ENCODE measurements at places on chromosomes 6 and 20.

GRCh38 chr20:40770564-40771307 lies 81.7 kb upstream of the MAFB start:
- no peak for DNase-seq

DNA sequence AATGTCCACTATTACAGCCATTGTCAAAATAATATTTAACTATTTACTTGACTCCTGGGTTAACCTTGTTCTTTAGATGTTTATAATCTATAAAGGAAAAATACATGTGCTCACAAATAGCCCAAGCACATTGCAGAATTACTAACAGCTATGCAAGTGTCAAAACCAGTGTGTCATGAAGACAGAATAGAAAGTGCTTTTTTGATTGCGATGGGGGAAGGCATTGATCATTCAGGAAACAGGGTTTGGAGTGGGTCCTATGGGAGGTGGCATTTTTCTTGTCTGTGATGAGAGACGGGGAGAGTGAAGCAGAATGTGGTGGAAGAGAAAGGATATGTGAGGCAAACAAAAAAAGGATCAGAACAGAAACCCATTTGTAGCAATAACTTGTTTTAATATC lies 1.0 kb upstream of the AGPAT4 start:
- DNase-seq = no peak

DNA sequence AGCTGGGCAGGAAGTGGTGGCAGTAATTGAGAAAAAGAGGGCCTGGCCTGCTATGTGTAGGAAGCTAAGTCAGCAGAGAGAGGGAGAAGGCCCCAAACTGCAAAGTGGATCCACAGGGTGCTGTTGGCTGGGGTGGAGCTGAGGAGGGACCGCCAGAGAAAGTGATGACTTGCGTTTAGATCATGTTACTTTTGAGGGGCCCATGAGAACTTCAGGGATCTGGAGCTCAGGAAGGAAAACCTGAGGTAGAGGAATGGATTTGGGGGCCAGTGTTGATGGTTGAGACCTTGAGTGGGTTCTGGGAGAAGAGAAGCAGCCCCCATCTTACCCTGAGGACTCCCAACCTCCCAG lies 155.5 kb downstream of the MRPL14 start:
- DNase-seq = no peak

GRCh38 chr6:12605888-12606345 lies 110.7 kb upstream of the PHACTR1 start:
- DNase-seq = no peak

DNA sequence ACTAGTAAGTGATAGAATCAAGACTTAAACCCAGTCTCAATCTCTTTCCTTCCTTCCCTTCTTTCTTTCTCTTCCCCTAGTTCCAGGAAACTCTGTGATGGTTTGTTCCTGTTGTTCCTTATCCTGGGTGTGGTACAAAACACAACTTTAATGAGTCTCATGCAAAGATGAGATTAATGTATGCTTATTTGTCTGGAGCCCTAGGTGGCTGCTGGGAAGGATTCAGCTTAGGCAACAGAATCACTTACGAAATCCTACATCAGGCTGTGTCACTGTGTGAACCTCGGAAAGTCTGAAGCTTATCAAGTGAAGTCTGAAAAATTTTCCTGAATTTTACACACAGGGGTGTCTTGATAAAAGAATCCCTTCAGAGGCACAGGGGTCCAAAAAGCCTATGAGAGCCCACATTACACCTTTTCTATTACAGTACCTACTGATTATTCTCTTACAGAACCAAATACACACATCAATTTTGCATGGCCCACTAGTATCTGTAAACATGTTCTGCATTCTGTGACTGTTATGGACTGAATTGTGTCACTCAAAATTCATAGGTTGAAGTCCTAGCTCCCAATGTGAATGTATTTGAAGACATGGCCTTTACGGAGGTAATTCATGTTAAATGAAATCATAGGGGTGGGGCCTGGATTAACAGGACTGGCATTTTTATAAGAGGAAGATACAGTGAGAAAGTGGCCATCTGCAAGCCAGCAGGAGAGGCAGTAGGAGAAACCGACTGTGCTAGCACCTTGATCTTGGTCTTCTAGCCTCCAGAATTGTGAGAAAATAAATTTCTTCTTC lies 144.7 kb downstream of the MYB start:
- no peak for DNase-seq

DNA sequence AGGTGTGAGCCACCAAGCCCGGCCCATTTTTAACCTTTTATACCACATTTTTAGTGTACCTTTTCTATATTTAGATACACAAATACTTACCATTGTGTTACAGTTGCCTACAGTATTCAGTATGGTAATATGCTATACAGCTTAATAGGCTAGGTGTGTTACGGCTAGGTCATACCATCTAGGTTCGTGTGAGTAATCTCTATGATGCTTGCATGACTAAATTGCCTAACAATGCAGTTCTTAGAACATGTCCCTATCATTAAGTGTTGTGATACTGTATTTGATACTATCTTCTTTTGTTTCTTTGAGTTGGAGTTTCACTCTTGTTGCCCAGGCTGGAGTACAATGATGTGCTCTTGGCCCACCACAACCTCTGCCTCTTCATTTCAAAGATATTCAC lies 387.7 kb upstream of the SASH1 start:
- no peak for DNase-seq

DNA sequence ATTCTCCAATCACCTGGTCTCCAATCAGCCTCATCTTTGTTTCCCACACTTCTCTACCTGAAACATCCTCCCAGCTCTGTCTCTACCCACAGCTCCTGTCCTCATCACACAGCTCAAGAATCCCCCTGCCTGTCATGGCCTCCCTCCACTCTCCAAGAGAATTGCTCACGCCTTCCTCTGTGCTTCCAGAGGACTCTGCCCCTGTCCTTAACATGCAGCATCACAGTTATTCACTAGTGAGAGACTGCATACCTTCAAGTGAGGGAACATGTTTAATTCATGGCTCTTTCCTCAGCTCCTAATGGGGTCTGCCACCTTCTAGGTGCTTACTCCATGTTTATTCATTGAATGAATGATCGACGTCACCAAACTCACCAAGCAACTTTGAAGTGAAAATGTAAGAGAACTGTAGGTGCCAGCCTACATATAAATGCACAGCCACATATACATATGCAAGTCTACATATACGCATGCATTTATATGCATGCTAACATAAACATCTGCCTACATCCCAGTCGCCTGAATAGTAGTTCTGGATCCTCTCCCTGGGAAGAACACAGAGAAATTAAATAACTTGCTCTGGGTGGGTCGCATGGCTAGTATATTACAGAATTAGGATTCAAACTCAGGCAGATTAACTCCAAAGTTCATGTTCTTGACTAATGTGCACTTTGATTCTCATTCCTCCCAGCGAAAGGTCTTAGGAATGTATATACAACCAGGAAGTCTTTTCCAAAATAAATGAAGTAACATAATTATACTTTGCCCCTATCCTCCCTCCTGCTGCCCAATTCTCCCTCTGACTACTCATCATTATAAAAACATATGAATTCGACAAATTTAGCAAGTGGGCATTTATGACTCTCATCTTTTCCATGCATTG lies 295.6 kb downstream of the MAFB start:
- no peak for DNase-seq

- DNase-seq = no peak
Measured at GRCh38 chr6:32522302-32523047, 7.6 kb downstream of the HLA-DRB5 start.

GRCh38 chr6:95169775-95170174 lies 407.6 kb upstream of the MANEA start:
- DNase-seq = no peak

GRCh38 chr20:23233341-23233740 lies 117.2 kb upstream of the NXT1 start:
- no peak for DNase-seq

- no peak for DNase-seq
Measured at GRCh38 chr6:151236668-151237401, 2.9 kb upstream of the AKAP12 start.

- no peak for DNase-seq
Measured at GRCh38 chr6:81783893-81784292, 31.4 kb upstream of the TENT5A start.
